ENCODE measurements at places on chromosomes 7 and 10. TPM values are rescaled to one million over a fixed set of nuclear protein-coding genes. Genes with fewer than 3 reads are reported as not detected.
A peak's percentile ranks its signal among the peaks of the same experiment; 100 is the strongest.

Gene PALD1
- 1.1 TPM for total RNA-seq

Gene HOXA7
- not detected for total RNA-seq

DNA sequence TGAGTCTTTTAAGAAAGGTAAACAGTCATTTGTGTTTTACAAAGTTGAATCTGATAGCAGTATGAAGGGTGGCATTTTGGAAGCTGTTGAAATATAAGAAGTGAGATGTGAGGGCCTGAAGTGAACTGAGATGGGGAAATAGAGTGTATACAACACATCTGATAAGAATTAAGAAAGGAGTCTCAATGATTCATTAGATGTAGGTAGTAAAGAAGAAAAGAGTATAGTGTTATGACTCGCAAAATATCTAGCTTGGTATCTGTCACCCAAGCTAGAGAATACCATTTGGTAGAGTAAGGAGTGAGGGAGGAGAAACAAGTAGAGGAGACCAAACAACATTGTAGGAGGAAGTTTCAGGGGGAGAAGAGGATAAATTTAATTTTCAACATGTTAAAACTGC lies 5.3 kb downstream of the PTPN12 start:
- no peak for DNase-seq

GRCh38 chr7:123811056-123811455 lies 33.9 kb upstream of the HYAL4 start:
- DNase-seq: no peak

Gene FAM241B
- total RNA-seq: 11.8 TPM

Gene FAM131B
- total RNA-seq: 3.1 TPM

GRCh38 chr7:64182036-64182790 lies 24.8 kb upstream of the ZNF735 start:
- no peak for DNase-seq

Gene ANKMY2
- total RNA-seq: 11.0 TPM

DNA sequence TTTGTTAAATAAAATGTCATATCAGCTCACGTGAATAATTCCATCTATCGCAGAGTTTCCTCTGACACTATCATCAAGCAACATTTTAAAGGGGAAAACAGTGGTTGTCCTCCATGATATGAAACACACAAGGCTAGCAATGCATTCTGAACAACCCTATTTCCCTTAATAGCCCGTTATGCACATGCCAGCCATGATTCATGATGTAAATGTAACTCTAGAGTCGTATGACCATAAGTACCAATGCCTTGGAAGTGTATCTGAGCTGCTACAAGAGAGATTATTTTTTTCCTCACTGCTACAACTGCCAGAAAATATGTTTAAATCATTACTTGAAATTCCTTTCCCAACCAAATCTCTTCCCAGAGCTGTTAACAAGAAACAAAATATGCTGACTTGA lies 159.4 kb downstream of the GRM8 start:
- DNase-seq: no peak

DNA sequence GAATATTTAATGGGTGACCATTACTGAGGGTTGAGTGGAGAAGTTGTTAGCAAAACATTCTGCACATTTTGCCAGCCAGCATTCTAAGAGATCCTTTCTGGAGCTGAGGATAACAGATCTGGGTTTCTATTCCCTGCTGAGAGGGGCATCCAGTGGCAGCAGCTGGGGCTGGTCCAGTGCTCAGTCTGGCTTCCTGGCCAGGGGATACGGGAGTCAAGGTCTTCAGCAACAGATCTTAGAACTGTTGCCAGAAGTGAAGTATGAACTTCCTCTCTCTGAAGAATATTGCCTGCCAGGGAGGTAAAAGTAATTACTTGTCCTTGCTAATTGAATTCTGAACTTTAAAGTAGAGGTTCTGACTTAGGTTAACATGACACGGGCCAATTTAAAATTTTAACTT lies 568.4 kb downstream of the REEP3 start:
- DNase-seq: no peak

- DNase-seq: no peak
Measured at GRCh38 chr10:113094114-113094486, 144.1 kb downstream of the TCF7L2 start.

GRCh38 chr7:50412973-50413372 lies 37.2 kb downstream of the FIGNL1 start:
- DNase-seq: no peak

GRCh38 chr10:129848696-129849451 lies 115.2 kb downstream of the EBF3 start:
- DNase-seq: no peak

DNA sequence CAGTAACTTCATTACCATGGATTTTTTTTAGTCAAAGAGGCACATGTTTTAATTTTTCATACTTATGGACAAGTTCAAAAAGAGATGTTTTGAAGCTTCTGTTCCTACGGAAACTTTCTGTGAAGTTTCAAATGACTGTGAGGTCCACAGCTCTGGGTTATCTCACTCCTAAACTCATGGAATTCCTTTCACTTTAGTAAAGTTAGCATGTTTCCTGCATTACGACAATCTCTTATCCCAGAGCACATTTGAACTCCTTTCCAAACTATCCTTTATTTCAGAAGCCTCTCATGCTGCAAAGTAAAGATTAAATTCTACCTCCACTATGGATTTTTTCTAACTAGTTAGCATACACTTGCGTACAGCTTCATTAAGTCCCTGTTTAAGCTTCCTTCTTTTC lies 15.3 kb upstream of the ADD3 start:
- DNase-seq: no peak

Gene HTR5A
- not detected for total RNA-seq

GRCh38 chr7:23012908-23013714 lies 819 bp downstream of the HYCC1 start:
- peak; percentile 15 for DNase-seq

DNA sequence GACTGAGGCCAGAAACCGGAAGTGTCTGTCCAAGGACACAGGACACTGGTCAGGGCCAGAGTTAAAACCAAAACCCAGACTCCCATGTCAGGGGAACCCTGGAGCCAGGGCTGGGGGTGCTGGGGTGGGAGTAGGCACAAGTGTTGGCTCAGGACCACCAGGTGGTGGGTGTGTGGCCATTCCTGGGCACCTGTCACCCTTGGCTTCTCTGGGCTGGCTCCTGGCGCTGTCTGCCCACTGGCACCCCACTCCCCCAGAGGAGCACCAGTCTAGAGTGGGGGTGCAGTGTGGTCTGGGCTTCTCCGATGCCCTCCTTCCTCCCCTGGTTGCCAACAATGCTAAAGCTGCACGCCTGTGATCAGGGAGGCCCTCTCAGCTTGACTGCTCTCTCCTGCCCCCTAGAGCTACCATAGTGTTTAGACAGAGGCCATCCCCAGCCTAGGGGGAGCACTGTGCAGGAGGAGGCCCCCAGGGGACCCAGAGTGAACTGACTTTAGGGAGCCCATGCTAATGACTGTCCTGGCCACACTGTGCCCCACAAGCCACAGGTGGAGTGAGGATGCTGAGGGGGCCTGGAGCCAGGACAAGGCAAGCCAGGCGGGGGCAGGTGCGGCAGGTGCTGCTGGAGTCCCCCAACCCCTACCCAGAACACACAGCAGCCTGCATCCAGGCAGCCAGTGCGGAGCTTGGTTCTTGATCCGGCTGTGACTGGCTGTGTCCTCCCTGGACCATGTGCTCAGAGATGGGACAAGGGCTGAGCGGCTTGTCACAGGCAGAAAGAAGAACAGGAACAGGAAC lies 11.0 kb downstream of the RASGEF1A start:
- peak; percentile 56 for DNase-seq

DNA sequence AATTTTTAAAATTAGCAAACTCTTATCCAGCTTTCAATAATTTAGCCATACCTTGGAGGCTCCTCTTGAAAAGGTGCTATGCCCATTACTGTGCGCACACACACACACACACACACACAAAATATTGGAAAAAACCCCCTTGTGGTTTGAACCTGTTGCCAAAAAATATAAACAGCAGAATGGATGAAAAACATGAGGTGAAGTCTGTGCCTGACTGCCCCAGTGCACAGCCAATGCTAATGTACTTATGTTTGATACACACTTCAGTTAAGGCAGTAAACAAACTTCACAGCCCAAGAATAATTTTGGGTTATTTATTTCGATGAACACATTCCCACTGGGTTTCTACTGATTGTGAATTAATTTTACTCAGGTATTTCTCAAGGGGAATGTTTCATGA lies 113.2 kb upstream of the SEM1 start:
- no peak for DNase-seq

GRCh38 chr10:70966646-70967553 lies 78.5 kb upstream of the PCBD1 start:
- DNase-seq: no peak

Gene SGCE
- total RNA-seq: 1.9 TPM

- DNase-seq: peak; percentile 57
Measured at GRCh38 chr7:134710854-134711624, 64.4 kb downstream of the BPGM start.

Gene CD36
- 0.21 TPM for total RNA-seq

- DNase-seq: no peak
Measured at GRCh38 chr7:18241543-18242231, 214.0 kb upstream of the PRPS1L1 start.

DNA sequence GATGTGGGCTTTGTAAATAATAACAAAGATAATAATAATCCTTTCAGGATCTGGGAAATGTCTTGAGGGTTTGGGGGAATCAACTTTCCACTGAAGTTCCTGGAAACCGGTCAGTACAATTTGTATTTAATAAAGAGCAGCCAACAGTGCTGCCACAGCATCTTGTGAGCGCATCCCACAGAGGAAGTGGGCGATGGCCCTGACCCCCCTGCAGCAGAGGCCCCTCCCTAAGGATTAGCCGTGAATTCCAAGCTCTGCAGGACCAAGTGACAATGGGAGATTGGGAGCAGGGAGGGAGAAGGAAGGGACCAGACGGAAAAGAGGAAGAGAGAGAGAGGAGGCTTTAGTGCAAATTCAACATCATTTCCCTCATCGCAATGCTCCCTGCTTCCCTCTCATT lies 349.2 kb downstream of the RNLS start:
- DNase-seq: no peak

Gene MNX1
- total RNA-seq: 0.39 TPM

- DNase-seq: no peak
Measured at GRCh38 chr7:130506358-130506757, 14.5 kb downstream of the MEST start.

- DNase-seq: no peak
Measured at GRCh38 chr7:30760514-30761213, 8.7 kb downstream of the INMT start.

Measured in activated T-cell treated with anti-CD3 and anti-CD28 coated beads, Interleukin-2, amount 50 U/mL, for 72 hours (primary cell).